ENCODE measurements at places on chromosomes 5 and 9.

DNA sequence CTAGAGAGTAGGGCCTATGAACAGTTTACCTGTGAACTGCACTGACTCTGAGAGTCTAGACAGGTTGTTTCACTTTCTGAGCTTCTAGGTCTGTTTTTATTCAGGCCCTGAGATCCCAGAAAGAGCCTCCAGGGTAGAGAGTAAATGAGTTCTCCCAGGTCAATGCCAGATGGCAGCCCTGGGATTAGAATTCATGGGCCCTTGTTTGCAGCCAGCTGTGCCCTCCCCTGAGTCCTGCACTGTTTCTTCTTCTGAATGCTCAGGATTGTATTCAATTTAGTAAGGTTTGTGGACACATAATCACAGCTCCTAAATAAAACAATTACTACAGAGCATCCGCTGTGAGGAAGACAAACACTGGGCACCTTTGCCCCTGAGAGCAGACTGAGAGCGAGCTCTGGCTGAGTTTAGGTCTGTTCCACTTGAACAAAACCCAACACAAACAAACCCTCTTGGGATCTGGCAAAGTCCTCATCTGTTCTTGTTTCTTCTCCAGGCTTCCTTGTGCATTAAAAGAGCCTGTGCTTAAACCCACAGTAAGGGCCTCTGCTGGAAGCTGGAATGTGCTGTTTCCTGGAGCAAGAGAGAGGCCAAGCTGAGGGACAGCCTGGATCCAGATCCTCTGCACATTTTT is 29.9 kb downstream of the FAM219A start:
- peak; percentile 34 for DNase-seq

DNA sequence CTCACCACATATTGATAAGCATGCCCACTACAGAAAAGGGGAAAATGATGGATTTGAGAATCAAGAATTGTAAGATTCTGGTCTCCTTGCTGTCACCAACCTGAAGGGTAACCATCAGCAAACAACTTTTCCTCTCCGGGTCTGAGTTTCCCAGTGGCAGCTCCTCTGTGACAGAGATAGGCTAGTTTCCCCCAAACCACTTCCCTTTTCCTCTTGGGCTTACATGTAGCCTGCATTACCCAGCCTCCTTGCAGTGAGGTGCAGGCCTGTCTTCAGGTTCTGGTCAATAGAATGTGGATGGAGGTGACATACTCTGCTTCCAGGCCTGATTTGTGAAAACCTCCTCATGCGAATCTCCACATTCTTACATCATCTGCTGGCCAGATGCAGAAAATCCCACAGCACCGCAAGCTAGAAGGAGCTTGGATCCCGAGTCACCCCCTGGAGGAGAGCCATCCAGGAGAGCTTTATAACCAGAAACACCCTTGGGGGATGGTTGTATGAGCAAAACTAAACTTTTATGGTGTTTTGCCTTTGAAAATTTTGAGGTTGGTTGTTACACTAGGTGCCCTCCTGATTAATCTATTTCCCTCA is 206.1 kb downstream of the RGS3 start:
- no peak for DNase-seq

GRCh38 chr9:70678153-70678552 is 263.7 kb upstream of the KLF9 start:
- no peak for DNase-seq

DNA sequence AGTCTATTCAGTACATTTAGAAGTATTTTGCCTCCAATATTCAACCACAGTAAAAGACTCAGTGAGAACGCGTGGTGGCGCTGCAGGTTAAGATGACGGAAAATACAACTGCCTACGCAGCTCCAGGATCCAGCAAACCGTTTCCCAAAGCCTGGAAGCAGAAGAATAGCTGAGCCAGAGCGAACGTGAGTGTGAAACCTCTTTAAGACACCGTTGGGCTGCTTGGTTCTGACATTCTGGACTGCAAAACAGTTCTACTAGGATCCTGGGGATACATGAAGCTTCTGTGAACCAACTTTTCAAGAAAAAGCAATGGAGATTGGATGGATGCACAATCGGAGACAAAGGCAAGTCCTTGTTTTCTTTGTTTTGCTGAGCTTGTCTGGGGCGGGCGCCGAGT is at the start of gene PCDHB16:
PCDHB16 (plus strand) TSS at position 140 of the 400 bp plus-strand sequence; CDS start at position 313, 173 bp downstream.
- peak; percentile 61 for DNase-seq

GRCh38 chr5:152631221-152631620 is 226.1 kb upstream of the NMUR2 start:
- DNase-seq, result peak; percentile 68

DNA sequence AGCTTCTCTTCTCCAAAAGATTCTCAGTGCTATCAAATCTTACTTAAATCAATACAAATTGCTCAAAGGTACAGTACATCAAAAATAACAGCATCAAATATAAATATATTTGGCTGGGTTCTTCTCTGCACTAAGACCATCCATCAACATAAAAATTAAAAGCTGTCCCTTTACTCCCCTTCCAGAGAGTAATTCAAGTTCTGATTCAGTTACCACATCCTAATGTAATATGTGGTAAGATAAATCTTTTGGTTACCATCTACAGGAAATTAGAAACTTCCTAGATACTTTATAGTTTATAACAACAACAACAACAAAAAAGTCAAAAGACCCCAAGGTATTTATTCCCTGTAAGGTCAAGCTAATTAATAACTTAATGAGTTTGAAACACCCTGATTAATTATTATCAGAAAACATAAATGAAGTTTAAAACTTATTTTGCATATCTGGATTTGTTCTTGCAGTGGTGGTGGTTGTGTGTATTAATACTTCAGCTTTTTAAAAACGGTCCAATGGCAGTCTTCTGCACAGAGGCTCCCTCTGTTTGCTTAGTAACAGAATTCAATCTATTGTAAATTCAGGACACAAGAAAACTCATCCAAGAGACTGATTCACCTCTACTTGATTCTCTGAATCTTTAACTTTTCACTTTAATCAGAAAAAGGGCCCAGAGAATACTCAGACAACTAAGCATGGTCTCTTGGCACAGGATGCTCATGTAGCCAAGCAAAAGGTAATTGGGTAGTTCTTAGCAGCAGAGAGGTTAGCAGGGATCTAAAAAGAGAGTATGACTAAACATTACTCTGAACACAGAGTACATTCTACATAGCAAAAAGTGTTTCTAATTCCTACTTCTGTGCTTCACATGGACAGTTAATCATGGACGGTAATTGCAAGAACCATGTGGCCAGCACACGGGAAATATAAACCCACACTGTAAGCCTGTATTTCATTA is 20.1 kb downstream of the DIAPH1 start:
- no peak for DNase-seq
